Small intestine (tissue), 16 donors: ENCODE measurements at places on chromosomes 13 and 19.

GRCh38 chr13:46552889-46553520, at the start of gene LRCH1:
Gene LRCH1 (plus strand): TSS chr13:46553170. CDS start chr13:46553397, 227 bp downstream.
- DNase-seq, result peak; percentile 89

- DNase-seq, result peak; percentile 76
These were observed 12.4 kb downstream of the TMEM143 start for GRCh38 chr19:48351341-48351752.

- DNase-seq, result peak; percentile 38
These were observed 1.2 kb downstream of the WDR83 start for GRCh38 chr19:12667731-12668302.

DNA sequence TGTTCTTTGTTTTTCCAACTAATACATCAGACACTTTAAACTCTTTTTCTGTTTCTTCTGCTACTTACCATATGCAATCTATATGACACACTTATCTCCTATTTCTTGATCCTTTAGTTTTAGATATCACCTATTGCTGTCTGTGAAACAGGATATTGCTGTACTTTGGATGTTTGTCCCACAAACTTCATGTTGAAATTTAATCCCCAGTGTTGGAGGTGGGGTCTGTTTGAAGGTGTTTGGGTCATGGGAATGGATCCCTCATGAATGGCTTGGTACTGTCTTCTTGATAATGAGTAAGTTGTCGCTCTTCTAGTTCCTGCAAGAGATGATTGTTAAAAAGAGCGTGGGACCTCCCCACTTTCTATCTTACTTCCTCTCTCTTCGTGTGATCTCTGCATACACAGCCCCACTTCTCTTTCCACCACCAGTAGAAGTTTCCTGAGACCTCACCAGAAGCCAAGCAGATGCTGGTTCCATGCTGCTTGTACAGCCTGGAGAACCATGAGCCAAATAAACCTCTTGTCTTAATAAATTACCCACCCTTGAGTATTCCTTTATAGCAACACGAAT, 244.2 kb downstream of the NHLRC3 start:
- no peak for DNase-seq

GRCh38 chr13:41763782-41764181, 197.1 kb downstream of the VWA8 start:
- DNase-seq, result no peak

- DNase-seq, result peak; percentile 55
These were observed 4.1 kb downstream of the DLL3 start for GRCh38 chr19:39502640-39503417.

GRCh38 chr13:113394339-113394640, 30.4 kb upstream of the GRTP1 start:
- DNase-seq, result no peak

- DNase-seq, result no peak
These were observed 11.4 kb downstream of the ZNF708 start for GRCh38 chr19:21317821-21318220.

- no peak for DNase-seq
These were observed 178.9 kb downstream of the URI1 start for GRCh38 chr19:30120860-30121484.

DNA sequence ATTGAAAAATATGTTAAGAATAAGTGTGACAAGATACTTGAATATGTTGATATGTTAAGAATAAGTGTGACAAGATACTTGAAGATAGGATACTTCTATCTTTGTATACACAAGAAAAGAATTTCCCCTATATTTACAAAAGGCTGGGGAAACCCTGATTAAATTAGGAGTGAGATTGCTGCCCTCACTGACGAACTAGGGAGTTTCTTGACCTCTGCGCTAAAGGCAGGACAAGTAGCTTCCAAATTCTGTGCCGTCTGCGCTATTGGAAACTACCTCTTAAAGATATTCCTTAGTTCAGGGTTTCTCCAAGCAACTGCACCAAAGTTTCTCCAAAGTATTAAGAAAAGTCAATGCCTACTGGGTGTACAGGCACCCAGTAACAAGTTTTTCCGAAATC, 730 bp downstream of the ZNF260 start:
- peak; percentile 1 for DNase-seq

DNA sequence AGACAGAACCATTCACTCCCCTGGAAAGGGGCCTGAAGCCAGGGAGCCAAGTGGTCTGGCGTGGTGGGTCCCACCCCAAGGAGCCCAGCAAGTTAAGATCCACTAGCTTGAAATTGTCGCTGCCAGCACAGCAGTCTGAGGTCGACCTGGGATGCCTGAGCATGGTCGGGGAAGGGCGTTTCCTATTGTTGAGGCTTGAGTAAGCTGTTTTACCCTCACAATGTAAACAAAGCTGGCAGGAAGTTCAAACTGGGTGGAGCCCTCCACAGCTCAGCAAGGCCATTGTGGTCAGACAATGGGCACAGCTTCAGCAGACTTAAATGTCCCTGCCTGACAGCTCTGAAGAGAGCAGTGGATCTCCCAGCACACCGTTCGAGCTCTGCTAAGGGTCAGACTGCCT, 195.6 kb upstream of the DACH1 start:
- DNase-seq, result no peak

GRCh38 chr19:30046522-30046921, 104.5 kb downstream of the URI1 start:
- no peak for DNase-seq

DNA sequence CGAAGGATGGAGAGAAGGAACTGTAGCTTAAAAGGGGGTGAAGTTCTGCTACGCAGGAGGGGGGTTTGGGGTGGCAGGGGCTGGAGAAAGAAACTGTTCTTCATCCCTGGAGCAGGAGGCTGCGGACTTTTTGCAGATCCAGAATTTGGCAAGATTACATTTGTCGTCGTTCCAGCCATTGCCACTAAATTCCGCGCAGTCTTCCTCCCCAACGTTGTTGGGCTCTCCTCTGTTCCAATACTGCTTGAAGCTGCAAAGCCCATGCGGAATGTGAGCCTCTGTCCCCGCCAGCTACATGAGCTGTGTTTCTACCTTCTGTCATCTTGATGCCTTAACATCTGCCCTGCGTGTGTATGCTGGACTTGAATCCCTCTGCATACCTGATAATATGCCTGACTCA, 4.3 kb downstream of the CD209 start:
- no peak for DNase-seq

DNA sequence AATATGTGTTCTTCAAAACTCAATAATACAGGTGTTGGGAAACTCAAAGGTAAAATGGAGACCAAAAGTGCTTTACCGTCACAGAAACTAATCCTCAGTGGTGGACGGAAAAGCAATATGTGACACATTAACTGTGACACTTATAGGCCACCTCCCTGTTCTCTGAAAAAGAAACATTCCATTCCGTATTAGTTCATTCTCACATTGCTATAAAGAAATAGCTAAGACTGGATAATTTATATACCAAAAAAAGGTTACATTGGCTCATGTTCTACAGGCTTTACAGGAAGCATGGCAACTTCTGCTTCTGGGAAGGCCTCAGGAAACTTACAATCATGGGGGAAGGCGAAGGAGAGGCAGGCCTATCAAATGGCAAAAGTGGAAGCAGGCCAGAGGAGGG, 435.3 kb upstream of the HTR2A start:
- DNase-seq, result no peak

GRCh38 chr19:36986131-36986530, 70.0 kb downstream of the ZNF568 start:
- DNase-seq, result no peak

DNA sequence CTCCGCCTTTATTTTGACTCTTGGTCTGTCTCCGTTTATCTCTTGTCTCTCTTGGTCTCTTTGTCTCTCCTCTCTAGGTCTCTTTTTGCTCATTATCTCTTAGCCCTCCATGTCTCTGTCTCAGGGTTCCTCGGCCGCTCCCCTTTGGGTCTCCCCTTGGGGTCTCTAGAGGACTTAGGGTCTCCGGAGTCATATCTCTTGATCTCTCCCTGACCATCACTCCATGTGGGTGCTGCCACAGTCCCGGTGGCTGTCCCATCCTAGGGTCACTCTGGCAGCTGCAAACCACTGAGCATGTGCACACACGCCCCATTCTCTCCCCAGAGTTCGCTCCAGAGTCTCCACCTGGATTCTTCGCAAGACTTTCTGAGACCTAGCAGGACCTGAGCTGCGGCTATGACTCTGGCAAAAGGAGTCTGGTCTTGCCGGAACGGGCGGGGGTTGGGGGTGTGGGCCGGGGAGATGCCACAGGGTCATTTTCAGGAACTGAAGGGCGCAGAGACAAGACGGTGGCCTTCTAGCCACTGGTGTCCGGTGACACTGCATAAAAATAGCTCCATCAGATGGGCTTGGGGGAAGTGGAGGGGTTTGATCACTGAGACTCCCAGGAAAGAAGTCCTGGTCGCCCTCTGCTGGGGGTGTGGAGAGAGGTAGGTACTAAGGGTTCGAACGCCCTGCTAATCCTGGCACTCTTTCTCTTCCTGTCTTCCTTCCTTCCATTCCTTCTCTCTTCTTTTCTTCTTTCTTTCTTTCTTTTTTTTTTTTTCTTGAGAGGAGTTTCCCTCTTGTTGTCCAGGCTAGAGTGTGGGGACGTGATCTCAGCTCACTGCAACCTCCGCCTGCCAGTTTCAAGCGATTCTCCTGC, 1.2 kb upstream of the KCNA7 start:
- no peak for DNase-seq

DNA sequence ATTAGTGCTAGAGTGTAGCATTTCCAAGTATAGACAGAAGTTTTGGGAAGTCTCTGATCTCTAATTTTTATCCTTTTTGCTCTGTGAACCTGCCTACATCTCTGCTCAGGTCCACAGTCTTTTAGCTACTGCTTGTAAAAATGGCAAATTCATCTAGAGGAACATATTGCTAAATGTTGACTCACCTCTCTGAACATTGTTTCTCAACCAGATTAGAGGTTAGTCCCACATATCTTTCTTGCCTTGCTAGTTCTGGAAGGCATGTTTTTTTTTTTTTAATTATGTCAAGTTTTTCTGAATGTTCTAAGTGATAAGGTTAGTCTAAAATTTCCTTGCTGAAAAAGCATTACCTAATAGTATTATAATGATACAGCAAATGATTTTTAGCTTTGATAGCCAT, 2889.6 kb upstream of the PCDH20 start:
- DNase-seq, result no peak

DNA sequence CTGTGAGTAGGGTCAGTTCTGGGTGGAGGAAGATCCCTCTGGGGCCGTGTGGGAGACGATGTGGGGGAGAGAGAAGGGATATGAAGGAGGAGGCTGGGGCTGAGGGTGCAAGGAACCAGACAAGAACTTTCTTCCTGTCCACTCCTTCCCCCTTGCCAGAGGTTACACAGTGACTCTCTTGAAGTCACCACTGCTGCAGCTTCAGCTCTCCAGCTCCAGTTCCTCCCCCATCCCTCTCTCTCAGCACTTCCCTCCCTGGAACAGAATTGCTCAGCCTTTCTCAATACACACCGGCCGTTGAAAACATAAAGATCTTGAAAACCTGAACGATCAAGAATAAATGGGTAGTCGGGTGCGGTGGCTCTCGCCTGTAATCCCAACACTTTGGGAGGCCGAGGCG, 5.1 kb downstream of the ZSWIM9 start:
- no peak for DNase-seq

- no peak for DNase-seq
These were observed 282.6 kb downstream of the FOXO1 start for GRCh38 chr13:40383885-40384284.

GRCh38 chr19:15452111-15453047, 2.6 kb upstream of the WIZ start:
- peak; percentile 88 for DNase-seq

- no peak for DNase-seq
These were observed 32.1 kb downstream of the C1QTNF9 start for GRCh38 chr13:24341439-24341838.
